Stimulated activated CD8-positive, alpha-beta memory T cell treated with anti-CD3 and anti-CD28 coated beads, Interleukin-7, amount 100 ng/mL, for 1 hour (primary cell): ENCODE measurements at places on chromosomes 5 and 9.

- no peak for DNase-seq
Measured at GRCh38 chr5:34742061-34742460, 85.9 kb downstream of the RAI14 start.

DNA sequence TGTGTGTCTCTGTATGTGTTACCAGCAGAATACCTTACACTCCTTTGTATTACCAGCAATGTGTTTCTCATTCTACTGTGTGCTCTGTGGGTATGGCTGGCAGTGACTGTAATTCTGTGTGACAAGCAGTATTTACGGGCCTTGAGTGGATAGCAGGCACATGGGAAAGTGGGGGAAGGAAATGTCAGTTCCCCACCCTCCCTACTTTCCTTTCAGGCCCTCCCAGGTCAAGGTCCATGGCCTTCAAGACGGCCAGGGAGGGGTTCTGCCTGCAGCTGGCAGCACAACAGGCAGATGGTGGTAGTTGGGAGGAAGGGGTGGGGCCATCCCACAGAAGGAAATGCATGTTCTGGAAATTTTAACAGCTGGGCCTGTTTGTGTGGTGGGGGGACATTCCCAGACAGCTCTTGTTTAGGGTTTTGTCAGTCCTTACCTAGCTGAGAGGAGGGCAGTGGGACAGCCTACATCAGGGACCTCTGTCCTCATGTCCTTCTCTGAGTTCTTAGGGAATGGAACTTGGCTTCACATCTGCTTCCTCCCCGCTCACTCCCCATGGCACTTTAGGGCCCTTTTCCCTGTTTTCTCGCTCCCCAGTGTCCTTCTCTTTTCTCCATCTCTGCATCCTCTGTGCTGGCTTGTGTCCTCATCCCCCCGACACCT, 14.6 kb upstream of the TNIP1 start:
- DNase-seq, result no peak

DNA sequence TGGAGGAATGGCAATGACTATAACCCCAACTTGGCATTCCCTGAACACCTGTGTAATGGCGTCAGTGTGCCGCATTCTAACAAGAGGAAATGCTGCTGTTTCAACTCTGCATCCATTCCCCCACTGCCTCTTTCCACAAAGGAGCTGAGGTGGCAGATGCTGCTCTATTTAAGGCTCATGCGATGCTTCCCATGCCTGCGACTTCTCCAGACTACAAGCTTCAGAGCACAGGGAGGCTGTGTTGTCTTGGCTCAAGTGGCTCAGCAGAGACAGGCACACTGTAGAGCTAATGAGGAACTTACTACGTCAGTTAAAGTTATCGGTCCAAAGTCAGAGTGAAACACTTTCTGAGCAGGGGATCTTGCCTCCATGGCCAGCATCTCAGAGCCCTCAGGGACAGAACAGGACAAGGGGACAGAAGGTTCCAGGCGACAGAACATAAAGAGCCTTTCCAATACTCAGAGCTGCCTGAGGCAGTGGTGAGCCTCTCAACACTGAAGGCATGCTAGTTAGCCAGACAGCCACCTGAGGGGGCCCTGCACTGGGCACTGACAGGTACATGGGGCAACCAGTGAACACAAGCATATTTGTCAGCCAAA, 21.8 kb downstream of the TNIP1 start:
- DNase-seq, result no peak

- no peak for DNase-seq
Measured at GRCh38 chr5:370959-371810, 49.7 kb downstream of the AHRR start.

GRCh38 chr9:130981756-130982137, 27.2 kb upstream of the LAMC3 start:
- no peak for DNase-seq

- DNase-seq, result no peak
Measured at GRCh38 chr9:32128546-32128945, 255.9 kb upstream of the ACO1 start.

DNA sequence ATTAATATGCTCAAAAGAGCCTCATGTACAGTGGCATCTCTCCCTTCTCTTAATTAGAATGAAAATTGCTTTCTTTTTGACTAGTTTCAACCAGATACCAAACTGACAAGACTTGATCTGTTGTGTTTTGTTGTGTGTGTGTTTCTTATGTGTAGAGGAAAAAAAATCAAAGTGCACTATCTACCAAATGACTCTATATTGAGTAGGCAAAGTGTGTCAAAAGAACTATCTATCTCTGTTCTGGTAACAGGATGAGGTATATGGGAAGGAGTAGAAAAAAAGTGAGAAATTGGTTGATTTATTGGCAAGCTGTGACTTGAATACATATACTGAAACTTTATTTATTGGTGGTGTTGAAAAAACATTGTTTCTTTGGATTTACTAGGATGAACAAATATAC, 190.0 kb downstream of the SLF1 start:
- no peak for DNase-seq

- DNase-seq, result no peak
Measured at GRCh38 chr9:111514967-111515366, 10.0 kb upstream of the ZNF483 start.

DNA sequence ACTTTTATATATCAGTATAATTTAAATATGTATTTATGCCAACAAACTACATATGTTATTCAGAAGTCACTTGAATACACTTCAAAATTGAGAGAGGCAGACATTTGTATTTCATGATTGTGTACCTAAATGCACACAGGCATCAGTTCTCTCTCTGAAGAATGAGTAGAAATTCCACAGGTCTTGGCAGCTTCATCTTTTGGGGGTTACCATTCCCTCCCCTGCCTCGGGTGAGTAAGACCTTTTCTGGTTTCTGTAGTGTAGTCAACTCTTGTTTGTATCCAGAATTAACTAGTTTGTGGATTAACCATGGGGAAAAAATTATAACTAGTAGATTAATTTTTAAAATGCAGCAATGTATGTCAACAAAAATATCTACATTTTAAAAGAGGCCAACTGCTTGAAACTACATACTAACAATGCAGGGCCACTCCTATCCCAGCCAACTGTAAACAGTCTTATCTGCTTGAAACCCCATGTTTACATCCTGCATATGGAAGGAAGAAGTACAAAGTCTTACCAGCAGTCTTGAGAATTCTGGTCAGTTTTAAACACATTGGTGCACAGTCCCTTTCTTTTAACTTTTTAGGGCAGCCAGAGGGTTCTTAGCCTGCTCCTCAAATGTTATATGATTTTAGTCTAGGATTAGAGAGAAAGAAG, 339.6 kb upstream of the KIF2A start:
- no peak for DNase-seq

- DNase-seq, result no peak
Measured at GRCh38 chr9:133278161-133279114, 3.4 kb upstream of the ABO start.

GRCh38 chr5:120415985-120416384, 48.1 kb upstream of the PRR16 start:
- no peak for DNase-seq

DNA sequence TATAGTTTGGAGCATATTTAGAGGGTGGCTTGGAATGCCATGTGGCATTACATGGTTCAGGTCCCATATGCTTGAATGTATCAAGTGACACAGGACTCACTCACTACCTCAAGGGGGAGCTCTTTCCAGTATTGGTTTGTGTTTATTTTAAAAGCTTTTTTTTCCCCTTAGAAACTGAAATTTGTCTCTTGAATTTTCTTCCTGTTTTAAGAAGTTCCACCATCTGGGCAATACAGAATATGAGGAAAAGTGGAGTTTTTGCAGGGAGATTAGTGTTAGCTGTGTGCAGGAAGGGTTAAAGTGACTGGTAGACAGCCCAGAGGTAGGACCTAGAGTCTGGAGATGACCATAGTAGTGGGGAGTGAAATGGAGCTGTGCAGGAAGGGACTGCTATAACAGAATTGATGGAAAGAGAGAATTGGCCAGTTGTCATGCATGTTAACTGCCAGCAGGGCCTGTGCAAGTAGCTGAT, 36.6 kb downstream of the CTNNA1 start:
- DNase-seq, result no peak

DNA sequence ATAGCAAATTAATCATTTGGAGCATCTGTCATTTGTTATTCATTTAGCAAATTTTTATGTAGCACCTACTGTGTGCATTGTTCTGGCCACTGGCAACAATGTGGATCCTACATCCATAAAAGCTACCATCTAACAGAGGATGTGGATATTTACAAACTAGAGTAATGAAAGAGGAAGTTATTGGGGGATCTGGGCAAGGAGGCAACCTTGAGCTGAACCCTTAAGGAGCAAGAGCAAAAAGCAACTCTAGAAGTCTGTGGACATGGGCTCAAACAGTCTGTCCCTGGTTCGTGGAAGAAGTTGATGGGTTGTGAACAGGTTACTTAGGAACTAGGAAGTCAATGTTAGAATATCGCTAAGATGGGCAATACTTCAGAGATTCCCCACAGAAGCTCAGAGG, 259.9 kb downstream of the SYK start:
- DNase-seq, result no peak

- DNase-seq, result no peak
Measured at GRCh38 chr5:133398646-133399101, 213.7 kb downstream of the FSTL4 start.

GRCh38 chr5:171441246-171441791, 21.9 kb downstream of the FGF18 start:
- no peak for DNase-seq

DNA sequence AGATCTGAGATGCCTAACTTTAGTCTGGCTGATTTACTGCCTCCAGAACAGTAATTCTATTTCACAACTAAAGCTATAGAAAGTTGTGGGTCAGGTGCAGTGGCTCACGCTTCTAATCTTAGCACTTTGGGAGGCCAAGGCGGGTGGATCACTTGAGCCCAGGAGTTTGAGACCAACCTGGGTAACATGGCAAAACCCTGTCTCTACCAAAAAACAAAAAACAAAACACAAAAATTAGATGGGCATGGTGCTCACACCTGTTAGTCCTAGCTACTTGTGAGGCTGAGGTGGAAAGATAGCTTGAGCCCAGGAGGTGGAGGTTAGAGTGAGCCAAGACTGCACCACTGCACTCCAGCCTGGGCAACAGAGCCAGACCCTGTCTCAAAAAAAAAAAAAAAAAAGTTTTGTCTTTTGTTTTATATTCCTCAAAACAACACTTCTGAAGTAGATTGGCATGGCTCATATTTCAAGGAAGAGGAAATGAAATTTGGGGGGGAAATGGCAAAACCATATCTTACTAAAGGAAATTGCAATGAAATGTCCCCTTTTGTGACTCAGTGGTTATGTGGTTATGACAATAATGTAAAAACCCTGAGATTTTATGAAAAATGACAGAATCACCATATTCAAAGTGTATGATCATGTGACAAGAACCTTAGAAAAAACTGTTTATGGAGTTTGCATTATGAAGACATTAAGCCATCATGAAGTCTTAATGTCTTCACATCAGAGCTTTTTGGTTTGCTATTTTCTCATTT, 16.2 kb downstream of the FNBP1 start:
- DNase-seq, result no peak

DNA sequence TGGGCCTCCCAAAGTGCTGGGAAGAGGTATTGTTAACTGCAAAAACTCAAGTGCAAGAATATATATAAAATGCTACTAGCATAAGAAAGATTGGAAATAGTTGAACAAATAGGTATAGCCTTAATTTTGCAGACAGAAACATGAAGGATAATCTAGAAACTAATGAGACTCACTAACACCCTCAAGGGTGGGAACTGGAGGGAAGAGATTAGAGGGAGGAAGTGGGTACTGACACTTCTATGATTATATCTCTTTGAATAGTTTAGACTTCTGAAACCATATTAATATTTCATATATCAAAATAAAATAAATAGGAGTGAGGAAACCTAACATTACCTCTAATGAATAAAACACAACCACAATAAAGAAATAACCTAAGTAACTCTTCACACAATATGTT, 23.0 kb downstream of the AUH start:
- DNase-seq, result no peak

DNA sequence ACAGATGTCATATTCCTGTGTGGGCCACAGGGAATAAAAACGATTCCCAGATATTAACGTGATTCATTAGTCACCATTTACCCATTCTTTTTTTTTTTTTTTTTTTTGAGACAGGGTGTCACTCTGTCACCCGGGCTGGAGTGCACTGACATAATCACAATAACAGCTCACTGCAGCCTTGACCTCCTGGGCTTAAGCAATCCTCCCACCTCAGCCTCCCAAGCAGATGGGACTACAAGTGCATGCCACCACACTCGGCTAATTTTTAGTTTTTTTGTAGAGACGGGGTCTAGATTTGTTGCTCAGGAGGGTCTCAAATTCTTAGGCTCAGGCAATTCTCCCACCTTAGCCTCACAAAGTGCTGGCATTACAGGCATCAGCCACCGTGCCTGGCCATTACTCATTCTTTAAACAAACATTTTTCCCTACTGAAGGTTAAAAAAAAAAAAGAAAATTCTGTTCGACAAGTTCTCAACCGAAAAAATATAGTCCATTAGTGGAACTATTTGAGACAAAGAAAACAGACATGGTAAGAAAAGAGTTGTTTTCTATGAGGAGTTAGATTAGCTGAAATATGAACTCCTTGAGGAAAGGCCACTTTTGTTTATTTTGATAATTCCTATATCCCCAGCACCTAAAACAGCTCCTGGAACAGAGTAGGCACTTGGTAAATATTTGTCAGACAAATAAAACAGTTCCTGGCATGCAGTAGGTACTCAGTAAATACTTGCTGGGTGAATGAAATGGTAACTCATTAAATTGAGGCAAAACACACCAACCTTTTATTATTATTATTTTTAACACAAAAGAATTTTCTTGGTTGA, 32.1 kb upstream of the PDCL start:
- DNase-seq, result no peak

GRCh38 chr5:15571081-15571480, 71.1 kb downstream of the FBXL7 start:
- no peak for DNase-seq

DNA sequence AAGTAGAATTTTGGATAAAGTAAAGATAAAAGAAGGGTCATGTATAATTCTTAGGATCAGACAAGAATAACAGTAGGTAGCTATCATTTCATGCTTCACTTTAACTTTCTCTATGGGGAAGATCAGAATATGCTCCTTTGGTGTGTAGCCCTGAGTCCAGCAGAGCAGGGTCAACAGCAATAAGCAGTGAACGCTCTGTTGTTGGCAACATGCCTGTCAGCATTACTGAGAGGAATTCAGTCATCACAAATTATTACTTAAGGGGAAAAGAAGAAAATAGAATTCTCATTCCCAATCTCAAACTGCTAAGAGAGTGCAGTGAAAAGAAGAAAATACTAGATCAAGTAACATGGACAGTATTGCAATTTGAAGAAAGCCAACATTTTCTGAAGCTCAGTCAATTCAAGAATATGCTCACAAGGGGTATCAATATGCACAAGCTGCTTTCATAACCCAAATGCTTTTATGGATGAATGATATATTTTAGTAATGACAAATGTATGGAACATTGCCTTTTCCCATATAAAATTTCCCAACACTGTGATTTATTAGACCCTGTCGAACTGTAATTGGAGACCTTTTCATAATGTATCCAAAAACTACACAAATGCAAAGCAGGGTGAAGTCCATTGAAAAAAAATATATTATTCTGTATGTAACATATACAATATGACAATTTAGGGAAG, 1359.4 kb downstream of the EFNA5 start:
- DNase-seq, result no peak
